ENCODE measurements at places on chromosomes 11 and 22. TPM values are rescaled to one million over a fixed set of nuclear protein-coding genes. Genes with fewer than 3 reads are reported as not detected.

DNA sequence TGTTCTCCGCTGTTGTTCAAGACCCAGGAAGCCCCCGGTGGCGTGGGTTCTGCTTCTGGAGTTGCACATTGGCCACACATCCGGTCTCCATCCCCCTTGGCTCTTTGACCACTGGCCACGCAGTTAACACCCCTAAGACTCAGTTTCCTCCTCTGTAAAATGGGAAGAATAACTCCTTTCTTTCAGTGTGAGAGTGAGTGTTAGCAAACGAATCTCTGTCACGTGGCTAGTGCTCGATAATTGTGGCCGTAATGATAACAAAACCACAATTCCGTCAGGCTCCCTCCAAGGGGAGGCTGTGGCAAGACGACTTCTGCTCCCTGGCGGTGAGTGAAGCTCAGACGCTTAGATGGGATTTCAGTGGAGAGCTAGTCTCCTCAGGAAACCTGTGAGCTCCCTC lies 315.2 kb upstream of the B3GAT1 start:
- no peaks in the 10 kb centered on the region for H3K36me3 ChIP-seq
- no peak overlapping the region for H3K27ac ChIP-seq

- peaks cover 30% of the 10 kb centered on the region for H3K4me1 ChIP-seq
- no peak for DNase-seq
- no peak overlapping the region for H3K4me3 ChIP-seq
- H3K27ac ChIP-seq = no peak overlapping the region
- H3K36me3 ChIP-seq = no peaks in the 10 kb centered on the region
- H3K27me3 ChIP-seq = no peaks in the 10 kb centered on the region
These were observed 35.0 kb downstream of the PDGFB start for GRCh38 chr22:39209756-39210155.

- no peak for DNase-seq
- H3K36me3 ChIP-seq = no peaks in the 10 kb centered on the region
- no peak overlapping the region for H3K27ac ChIP-seq
- H3K27me3 ChIP-seq = no peaks in the 10 kb centered on the region
- H3K4me3 ChIP-seq = no peak overlapping the region
- H3K4me1 ChIP-seq = no peaks in the 10 kb centered on the region
These were observed 423.7 kb upstream of the ANO5 start for GRCh38 chr11:21769188-21769587.

Gene BIK
- total RNA-seq = 2.0 TPM

DNA sequence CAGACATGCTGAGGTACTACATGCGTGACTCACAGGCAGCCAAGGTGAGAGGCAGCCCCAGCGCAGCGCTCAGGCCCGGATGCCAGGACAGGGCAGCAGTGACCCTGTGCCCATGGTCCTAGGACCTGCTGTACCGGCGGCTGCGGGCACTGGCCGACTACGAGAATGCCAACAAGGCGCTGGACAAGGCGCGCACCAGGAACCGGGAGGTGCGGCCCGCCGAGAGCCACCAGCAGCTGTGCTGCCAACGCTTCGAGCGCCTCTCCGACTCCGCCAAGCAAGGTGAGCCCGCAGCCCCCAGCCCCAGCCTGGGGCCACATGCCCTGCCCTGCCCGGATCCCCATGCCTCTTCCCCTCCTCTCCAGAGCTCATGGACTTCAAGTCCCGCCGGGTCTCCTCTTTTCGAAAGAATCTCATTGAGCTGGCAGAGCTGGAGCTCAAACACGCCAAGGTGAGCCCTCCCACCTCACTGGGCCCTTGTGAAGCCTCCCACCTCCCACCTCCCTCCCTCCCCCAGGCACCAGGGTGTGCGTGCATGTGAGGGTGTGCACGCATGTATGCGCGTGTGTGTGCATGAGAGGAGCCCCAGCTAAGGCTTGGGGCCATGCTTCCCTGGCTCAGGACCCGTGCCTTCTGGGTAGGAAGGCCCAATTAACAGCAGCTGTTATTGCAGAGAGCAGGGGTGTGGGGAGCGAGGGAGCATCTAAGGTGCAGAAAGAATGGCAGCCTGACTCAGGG lies 5.3 kb downstream of the CFL1 start:
- peaks cover 12% of the 10 kb centered on the region for H3K4me1 ChIP-seq
- no peak overlapping the region for H3K27ac ChIP-seq
- no peak for DNase-seq
- H3K4me3 ChIP-seq = no peak overlapping the region
- no peaks in the 10 kb centered on the region for H3K27me3 ChIP-seq

Gene TBX10
- total RNA-seq = not detected

DNA sequence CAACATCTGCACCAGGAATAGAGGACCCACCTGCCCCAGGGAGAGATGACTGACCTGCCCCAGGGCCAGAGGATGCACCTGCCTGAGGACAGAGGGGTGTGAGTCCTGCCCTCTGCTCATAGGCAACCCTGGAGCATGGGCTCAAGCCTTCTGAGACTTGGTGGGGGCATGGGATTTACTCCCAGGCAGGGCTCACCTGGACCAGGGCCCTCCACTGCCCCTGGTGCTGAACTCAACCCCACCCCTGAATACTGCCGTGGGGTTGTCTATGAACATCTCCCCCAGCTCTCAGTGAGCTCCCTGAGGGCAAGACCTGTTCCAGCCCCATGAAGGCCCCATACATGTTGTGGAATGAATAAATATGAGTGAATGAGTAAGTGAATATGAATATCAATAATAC lies 33.8 kb upstream of the MUC5AC start:
- H3K27me3 ChIP-seq = peaks cover 41% of the 10 kb centered on the region
- H3K36me3 ChIP-seq = no peaks in the 10 kb centered on the region
- no peak overlapping the region for H3K4me3 ChIP-seq
- H3K4me1 ChIP-seq = no peaks in the 10 kb centered on the region

- no peaks in the 10 kb centered on the region for H3K4me1 ChIP-seq
- no peak overlapping the region for H3K27ac ChIP-seq
- no peaks in the 10 kb centered on the region for H3K36me3 ChIP-seq
- DNase-seq = no peak
These were observed 16.2 kb upstream of the ACCSL start for GRCh38 chr11:44031549-44031948.

Gene CLDN5
- total RNA-seq = not detected

DNA sequence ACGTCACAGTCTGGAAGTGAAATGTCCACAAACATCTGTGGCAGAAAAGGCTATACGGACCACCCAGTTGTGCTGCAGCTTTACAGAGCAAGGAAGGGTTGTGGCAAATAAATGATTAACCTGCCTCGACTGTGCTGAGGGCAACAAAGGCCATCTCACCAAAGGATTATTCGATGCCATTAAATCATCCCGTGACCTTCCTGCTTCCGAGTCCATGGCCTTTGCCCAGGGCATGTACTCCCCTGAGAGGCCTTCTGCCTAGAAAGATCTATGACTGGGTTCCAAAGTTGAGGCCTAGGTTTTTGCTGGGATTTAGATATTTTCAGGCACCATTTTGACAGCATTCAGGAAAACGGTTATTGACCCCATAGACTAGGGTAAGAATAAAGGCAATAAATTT lies 9.2 kb downstream of the CDPF1 start:
- H3K4me1 ChIP-seq = peaks cover 14% of the 10 kb centered on the region
- peaks cover 24% of the 10 kb centered on the region for H3K36me3 ChIP-seq
- no peak overlapping the region for H3K27ac ChIP-seq
- no peak overlapping the region for H3K4me3 ChIP-seq
- no peaks in the 10 kb centered on the region for H3K27me3 ChIP-seq

DNA sequence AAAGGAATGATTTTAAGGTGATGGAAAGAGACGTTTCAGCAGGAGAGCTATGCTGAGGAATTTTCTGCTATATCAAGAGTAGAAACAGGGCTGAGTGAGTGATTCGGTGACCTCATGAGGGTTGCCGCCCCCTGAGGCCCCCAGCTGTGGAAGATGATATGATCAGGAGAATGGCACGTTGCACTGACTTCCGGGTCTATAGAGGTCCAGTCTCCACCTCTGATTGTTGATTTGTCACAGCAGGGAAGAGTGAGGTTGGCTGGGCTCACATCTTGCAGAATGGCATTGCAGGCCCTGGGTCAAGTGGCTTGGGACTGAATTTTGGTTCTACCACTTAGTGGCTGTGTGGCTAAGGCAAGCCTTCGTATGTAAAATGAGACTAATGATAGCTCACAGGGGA lies 205.1 kb downstream of the SNX19 start:
- no peaks in the 10 kb centered on the region for H3K4me1 ChIP-seq
- no peak overlapping the region for H3K4me3 ChIP-seq
- no peak overlapping the region for H3K27ac ChIP-seq
- no peaks in the 10 kb centered on the region for H3K27me3 ChIP-seq

- H3K4me3 ChIP-seq = peak overlapping the region; percentile 66
- H3K27me3 ChIP-seq = no peaks in the 10 kb centered on the region
- no peak for DNase-seq
- H3K27ac ChIP-seq = peak overlapping the region; percentile 46
- peaks cover 11% of the 10 kb centered on the region for H3K4me1 ChIP-seq
These were observed 747 bp downstream of the NXF1 start for GRCh38 chr11:62804310-62805075.

DNA sequence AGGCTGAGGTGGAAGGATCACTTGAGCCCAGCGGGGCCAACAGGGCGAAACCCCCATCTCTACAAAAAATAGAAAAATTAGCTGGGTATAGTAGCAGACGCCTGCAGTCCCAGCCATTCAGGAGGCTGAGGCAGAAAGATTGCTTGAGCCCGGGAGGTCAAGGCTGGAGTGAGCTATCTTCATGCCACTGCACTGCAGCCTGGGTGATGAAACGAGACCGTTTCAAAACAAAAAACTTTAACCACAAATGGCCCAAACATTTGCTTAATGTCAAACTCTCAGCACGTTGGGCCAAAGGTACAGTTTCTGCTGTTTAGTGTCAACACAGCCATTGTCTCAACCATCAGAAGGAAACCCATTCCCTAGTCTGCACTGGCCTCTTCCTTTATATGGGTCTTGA lies 69.2 kb upstream of the TTC12 start:
- H3K27me3 ChIP-seq = peaks cover 5% of the 10 kb centered on the region
- no peak overlapping the region for H3K4me3 ChIP-seq
- no peak for DNase-seq
- H3K27ac ChIP-seq = no peak overlapping the region

DNA sequence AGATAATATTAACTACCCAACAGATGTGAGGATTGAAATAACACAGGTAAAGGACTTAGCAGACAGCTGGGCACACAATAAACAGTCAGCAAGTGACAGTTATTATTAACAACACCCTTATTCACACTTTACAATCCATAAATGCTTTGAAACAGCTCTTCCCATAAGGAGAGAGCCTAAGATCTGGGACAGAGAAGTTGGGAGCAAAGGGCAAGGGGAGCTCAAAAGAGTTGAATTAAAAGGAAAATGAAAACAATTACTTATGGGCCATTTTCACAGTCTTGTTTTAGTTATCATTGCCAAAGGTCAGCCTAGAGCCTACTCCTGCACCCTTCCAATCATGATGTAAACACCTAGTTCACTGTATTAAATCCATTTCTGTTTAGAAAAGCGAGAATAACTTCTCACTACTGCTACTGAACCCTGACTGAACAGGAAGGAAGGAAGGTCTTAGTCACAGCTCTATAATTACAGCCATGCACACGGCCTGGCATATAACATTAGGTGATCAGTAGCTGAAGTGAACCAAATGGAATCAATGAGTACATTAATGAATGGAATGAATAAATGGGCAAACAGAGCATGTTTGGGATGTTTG lies 111.3 kb downstream of the PLEKHA7 start:
- H3K4me1 ChIP-seq = no peaks in the 10 kb centered on the region
- H3K4me3 ChIP-seq = no peak overlapping the region
- no peaks in the 10 kb centered on the region for H3K27me3 ChIP-seq

Gene C11orf42
- not detected for total RNA-seq

Gene ZNF70
- total RNA-seq = 6.4 TPM

Gene OR8D4
- total RNA-seq = not detected

Gene CD6
- total RNA-seq = 495 TPM

GRCh38 chr11:85758480-85759039 lies 52.4 kb downstream of the SYTL2 start:
- no peaks in the 10 kb centered on the region for H3K27me3 ChIP-seq
- no peak overlapping the region for H3K4me3 ChIP-seq
- no peak for DNase-seq

GRCh38 chr11:67195971-67196456 lies 70.3 kb upstream of the GRK2 start:
- H3K27ac ChIP-seq = no peak overlapping the region
- H3K4me3 ChIP-seq = no peak overlapping the region
- no peaks in the 10 kb centered on the region for H3K27me3 ChIP-seq
- H3K36me3 ChIP-seq = peaks cover 20% of the 10 kb centered on the region
- no peaks in the 10 kb centered on the region for H3K4me1 ChIP-seq

Gene FGF3
- not detected for total RNA-seq

- H3K4me1 ChIP-seq = no peaks in the 10 kb centered on the region
- no peaks in the 10 kb centered on the region for H3K36me3 ChIP-seq
- H3K4me3 ChIP-seq = no peak within 1 kb of the TSS
These were observed at the start of gene CABP2 for GRCh38 chr11:67522844-67523555. Gene CABP2 (minus strand): TSS chr11:67523446. CDS start chr11:67523326, 120 bp downstream.

Gene PLA2G6
- total RNA-seq = 109 TPM

DNA sequence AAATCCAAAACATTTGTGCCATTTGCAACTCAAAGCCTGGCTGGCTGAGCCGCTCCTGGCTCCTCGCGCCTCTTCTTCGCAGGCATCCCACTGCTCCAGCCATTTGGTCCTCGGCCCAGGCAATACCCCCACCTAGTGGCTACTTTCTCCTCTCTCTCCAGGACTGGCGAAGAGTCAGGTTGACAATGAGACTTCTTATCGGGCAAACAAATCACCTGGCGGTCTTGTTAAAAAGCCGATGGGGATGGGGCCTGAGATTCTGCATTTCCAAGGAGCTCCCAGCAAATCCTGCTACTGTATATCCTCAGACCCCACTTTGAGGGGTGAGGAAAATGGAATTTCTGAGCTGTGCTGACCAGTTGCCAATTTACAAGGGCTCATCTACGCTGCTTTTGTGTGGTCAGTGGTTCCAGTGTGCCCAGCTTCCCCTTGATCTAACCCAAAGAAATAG lies 89.0 kb downstream of the ISX start:
- no peaks in the 10 kb centered on the region for H3K36me3 ChIP-seq
- H3K27me3 ChIP-seq = peaks cover 36% of the 10 kb centered on the region
- no peak for DNase-seq
- H3K4me1 ChIP-seq = no peaks in the 10 kb centered on the region
- no peak overlapping the region for H3K4me3 ChIP-seq
- H3K27ac ChIP-seq = no peak overlapping the region

Gene CNIH2
- 2.2 TPM for total RNA-seq

GRCh38 chr22:30198152-30198825 lies 48.3 kb downstream of the LIF start:
- no peaks in the 10 kb centered on the region for H3K36me3 ChIP-seq
- DNase-seq = no peak
- no peak overlapping the region for H3K4me3 ChIP-seq
- peaks cover 15% of the 10 kb centered on the region for H3K4me1 ChIP-seq
- H3K27ac ChIP-seq = no peak overlapping the region

- H3K27ac ChIP-seq = no peak overlapping the region
- DNase-seq = no peak
- no peaks in the 10 kb centered on the region for H3K27me3 ChIP-seq
- H3K36me3 ChIP-seq = no peaks in the 10 kb centered on the region
- H3K4me1 ChIP-seq = no peaks in the 10 kb centered on the region
- no peak overlapping the region for H3K4me3 ChIP-seq
These were observed 289.9 kb downstream of the GUCY1A2 start for GRCh38 chr11:106728379-106728778.

- H3K4me1 ChIP-seq = no peaks in the 10 kb centered on the region
- no peak overlapping the region for H3K4me3 ChIP-seq
- no peak for DNase-seq
- peaks cover 9% of the 10 kb centered on the region for H3K27me3 ChIP-seq
- H3K27ac ChIP-seq = no peak overlapping the region
These were observed 118.8 kb downstream of the RRAS2 start for GRCh38 chr11:14240221-14240620.

GRCh38 chr11:47215366-47215910 lies 664 bp downstream of the DDB2 start:
- H3K27ac ChIP-seq = peak overlapping the region; percentile 87
- peaks cover 13% of the 10 kb centered on the region for H3K36me3 ChIP-seq
- no peak for DNase-seq

Data from T-cell (primary cell).